GM19239 (cell line): ENCODE measurements at places on chromosomes 3 and 15.

- DNase-seq, result no peak
Measured at GRCh38 chr3:48199117-48199516, 10.9 kb upstream of the CDC25A start.

- no peak for DNase-seq
Measured at GRCh38 chr3:170600005-170600624, 14.2 kb upstream of the SLC7A14 start.

- no peak for DNase-seq
Measured at GRCh38 chr15:67805666-67806516, 19.4 kb upstream of the SKOR1 start.

DNA sequence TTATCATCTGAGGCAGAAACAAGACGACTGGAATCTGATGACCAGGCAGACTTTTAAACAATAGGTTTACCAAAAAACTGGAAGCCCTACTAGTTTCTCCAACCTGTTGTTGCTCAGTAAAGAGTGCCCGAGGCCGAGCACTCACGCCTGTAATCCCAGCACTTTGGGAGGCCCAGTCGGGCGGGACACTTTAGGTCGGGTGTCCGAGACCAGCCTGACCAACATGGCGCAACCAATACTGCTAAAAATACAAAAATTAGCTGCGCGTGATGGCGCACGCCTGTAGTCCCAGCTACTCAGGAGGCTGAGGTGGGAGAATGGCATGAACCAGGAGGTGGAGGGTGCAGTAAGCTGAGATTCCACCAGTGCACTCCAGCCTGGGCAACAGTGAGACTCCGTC lies 1.1 kb upstream of the WDR5B start:
- DNase-seq, result no peak

DNA sequence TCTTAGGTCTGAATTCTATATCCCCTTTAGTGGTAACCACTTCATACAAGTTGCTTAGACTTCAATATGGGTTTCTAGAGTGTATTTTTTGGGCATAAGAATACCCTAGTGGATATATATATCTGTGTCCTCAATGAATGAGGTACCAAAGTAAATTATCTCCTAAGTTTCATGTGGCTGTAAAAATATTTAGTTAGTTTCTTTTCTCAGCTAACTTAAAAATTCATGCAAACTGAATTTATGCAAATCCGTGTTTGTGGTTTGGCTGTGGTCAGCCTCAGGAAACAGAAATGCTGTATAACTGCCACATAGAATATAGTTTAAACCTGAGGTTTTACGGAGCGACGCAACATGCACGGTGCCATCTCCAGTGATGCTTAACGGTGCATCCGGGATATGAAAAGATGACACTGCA lies 80.3 kb downstream of the PEX5L start:
- no peak for DNase-seq

DNA sequence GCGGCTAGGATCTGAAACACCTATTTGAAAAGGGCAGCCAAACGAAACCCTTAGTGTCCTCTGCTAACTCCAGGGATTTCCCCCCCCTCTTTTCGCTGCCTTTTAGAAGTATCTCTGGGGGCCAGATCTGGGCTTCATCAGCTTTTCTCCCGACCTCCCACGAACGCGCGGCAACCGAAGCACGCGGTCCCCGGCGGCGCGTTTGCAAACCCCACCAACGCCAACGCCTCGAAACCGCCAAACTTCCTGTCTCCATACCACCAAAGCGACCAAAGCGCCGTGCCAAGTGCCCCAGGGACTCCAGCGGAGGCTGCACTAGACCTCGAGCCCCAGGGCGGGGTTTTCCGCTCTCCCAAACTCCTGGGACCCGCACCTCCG lies 155.8 kb upstream of the FRMD4B start:
- no peak for DNase-seq

DNA sequence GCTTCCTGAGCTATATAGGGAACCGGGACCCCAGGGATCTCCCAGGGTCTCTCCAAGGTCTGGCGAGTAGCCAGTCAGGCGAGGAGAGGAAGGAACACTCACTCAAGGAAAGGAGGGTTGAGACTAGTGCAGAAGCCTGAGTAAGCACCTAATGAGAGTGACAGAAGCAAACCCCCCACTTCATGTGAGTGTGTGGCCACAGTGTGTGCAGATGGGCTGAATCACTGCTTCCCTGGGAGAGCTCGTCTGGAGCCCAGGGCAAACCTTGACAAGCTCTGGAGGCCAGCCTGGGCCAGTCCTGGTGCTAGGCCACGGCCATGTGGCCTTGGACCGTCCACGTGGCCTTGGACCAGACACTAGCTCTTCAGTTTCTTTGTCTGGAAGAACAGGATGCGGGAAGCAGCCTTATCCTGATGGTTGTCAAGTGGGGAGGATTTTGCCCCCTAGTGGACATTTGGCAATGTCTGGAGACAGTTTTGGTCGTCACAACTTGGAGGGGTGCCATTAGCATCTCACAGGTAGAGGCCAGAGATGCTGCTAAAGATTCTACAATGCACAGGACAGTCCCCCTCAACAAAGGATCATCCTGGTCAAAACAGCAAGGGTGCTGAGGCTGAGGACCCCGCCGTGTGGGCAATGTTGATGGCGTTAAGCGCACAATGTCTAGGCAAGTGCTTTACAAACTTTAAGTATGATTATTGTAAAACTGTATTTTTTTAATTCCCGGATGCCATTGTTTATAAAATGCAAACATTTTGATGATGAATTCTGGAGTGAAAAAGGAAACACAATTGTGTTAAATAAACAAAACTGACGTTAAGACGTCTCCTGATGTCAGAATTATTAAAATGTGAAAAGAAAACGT lies 34.8 kb upstream of the CTSH start:
- DNase-seq, result no peak

- no peak for DNase-seq
Measured at GRCh38 chr3:6255229-6255628, 605.7 kb upstream of the GRM7 start.

DNA sequence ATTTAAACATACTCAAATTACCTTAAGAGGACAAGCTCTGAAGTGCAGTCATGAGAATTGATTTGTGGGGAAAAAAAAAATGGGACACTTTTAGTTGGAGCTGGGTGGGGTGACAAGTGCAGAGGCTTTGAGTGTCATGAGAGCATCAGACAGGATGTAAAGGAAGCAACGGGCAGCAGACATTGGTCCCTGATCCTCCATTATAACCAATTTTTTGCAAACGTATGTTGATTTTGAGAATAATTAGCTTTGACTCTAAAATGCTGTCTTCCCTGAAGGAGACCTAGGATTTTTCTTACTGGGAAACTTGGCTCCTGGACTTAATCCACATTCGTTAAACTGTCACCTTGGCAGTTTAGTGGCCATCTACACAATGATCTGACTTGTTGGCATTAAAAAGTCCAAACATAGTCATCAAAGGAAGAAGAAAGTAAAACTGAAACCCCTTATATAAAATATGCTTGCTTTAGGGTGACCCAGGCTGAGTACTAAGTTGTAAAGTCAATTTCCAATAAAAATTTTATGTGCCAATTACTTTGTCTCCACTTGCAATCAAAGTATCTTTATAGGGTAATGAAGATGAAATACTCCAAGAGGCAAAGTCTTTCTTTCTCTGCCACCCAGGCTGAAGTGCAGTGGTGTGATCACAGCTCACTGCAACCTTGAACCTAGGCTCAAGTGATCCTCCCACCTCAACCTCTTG lies 45.6 kb downstream of the BCL2L10 start:
- DNase-seq, result no peak

- no peak for DNase-seq
Measured at GRCh38 chr3:11556851-11557644, 86.7 kb downstream of the VGLL4 start.

GRCh38 chr3:139909811-139910210 lies 25.2 kb upstream of the CLSTN2 start:
- no peak for DNase-seq

DNA sequence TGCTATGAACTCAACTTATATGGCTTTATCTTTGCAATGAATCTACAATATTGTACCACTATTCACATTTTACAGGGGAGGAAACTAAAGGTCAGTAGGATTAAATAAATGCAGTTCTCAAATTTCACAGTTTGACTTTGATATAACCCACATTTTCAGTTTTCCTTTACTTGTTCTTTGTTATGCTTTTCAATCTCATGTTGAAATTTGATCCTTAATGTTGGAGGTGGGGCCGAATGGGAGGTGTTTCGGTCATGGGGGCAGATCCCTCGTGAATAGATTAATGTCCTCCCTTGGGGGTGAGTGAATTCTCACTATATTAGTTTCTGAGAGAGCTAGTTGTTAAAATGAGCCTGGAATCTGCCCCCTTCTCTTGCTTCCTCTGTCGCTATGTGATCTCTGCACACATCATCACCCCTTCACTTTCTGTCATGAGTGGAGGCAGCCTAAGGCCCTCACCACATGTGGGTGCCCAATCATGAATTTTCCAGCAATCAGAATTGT lies 44.7 kb downstream of the CD200 start:
- DNase-seq, result no peak

DNA sequence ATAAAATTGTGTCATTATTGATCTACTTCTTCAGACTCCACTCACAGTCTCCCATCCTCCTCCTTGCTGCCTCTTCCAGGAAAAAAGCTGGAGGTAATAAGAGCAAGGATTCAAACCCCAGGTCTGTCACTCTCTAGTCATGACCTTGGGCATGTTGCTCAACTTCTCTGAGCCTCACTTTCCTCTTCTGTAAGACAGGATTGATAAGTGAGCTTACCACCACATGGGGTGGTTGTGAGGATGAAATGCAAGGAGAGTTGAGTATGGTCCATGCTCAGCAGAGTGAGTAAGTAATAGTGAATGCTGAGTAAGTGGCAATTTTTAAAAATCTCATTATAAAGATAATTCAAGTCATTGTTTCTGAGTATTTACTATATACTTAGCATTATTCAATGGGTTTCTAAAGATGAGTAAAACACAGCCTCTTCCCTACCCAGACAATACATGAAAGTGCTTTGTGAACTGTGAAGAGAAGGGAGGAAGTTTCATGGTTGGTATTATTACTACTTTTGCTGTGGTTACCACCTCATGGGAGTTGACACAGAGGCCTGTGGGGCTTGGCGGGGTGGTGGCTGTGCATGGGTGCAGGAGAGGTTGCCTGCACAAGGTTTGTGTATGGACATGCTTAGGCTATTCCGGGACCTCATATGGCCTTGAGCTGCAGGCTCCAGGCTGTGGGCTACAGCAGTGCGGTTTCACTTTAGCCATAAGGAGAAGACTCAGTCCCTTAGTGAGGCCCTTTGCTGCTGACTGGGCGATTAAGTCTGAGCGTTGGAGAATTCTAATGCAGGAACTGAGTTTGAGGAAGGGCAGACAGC lies 30.0 kb downstream of the SLC6A11 start:
- DNase-seq, result no peak

DNA sequence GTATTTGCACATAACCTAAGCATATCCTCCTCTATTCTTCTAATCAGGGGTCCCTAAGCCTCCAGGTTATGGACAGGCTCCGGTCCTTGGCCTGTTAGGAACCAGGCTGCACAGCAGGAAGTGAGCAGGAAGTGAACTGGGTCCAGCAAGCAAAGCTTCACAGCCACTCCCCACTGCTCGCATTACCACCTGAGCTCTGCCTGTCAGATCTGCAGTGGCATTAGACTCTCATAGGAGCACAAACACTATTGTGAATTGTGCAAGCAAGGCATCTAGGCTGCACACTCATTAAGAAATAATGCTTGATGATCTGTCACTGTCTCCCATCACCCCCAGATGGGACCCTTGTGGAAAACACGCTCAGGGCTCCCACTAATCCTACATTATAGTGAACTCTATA lies 9.8 kb downstream of the MSL2 start:
- no peak for DNase-seq

- no peak for DNase-seq
Measured at GRCh38 chr3:124207077-124207476, 215.2 kb upstream of the ROPN1 start.

- DNase-seq, result no peak
Measured at GRCh38 chr3:13459605-13460340, 20.3 kb upstream of the HDAC11 start.

DNA sequence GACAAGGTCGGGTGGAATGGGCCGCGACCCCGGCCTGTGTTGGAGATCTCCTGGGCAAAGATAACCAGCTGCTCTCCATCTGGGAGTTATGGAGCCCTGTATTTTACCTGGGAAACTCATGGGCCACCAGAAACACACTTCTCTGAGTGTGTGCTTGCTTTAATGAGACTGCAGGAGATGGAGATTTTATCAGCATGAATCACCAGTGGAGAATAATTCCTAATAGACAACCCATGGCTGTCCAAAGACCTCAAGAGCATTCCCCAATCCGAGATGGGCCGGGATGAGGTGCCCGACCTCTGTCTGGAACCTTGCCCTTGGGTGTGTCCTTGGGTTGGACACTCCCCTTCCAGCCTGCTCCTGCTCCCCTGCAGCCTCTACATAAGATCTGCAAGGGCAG lies 389.3 kb downstream of the GABRG3 start:
- no peak for DNase-seq

- DNase-seq, result no peak
Measured at GRCh38 chr3:150069154-150069527, 98.4 kb upstream of the PFN2 start.

GRCh38 chr15:101004986-101005747 lies 86.0 kb downstream of the LRRK1 start:
- DNase-seq, result no peak

GRCh38 chr3:14538451-14539088 lies 1.6 kb downstream of the GRIP2 start:
- no peak for DNase-seq

GRCh38 chr3:182294696-182295095 lies 498.6 kb upstream of the ATP11B start:
- DNase-seq, result no peak

DNA sequence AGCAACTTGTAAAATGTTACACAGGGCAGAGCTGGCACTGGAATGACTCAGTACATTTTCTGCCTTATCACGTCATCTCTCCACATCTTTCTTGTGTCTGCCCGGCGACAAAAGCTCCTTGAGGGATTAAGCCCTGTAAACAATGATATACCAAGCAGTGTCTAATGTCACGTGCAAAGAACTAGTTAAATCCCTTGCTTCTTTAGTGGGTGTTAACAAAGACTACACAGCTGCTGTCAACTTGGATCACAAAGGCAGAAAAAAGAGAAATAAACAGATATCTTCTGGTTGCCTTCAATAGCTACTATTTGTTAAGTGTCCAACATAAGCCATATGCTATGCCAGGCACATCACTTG lies 48.1 kb upstream of the FRMD4B start:
- DNase-seq, result no peak

- no peak for DNase-seq
Measured at GRCh38 chr3:115836944-115837343, 213.6 kb downstream of the GAP43 start.

DNA sequence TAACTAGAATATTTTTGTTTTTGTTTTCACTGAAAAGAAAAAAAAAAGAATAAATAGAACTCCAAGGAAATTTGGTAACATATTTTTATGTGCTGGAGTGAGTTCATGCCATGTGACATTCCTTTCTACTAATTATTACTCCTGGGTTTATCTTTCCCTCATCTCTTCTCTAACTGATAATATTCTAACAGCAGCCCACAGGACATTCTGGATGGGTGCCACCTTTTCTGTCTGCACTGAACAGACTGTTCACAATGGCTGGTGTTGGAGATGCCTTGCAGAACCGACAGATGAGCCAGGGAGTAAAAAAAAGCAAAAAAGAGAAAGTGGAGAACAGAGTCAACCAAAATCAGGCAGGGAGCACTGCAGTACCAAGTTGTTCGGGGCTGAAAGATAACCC lies 151.3 kb downstream of the OR4M2 start:
- no peak for DNase-seq
